ENCODE measurements at places on chromosomes 6 and 20.

DNA sequence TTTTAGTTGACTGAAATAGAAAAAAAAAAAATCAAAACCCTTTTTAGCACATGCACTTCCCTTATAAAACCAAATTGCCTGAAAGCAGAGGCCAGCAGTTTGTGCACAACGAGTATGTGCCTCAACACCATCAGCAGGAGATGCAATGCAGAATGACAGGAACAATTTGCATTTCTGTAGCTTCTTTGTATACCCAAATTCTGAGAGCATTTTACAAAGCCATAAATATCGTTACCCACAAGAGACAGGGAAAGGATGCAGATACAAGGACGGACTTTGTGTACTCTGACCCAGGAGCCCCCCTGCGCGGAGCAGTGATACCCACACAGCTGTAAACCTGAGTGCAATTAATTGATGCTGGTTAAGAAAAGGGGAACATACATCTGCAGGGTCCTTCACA is 285.6 kb downstream of the PRKN start:
- no peak for DNase-seq

DNA sequence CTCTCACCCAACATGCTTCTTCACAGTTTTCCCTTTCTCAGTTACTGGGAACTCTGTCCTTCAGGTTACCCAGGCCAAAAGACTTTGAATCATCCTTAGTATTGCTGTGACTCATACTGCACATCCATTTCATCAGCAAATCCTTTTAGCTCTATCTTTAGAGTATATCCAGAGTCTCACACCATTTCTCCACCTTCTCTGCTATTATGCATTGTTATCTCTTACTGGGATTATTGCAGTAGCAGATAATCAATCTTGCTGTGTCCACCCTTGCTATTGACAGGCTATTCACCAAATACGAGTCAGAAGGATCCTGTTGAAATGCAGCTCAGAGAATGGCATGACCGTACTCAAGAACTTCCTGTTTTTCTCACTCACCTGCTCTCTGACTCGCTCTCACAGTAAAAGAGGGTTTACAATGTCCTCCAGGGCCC is 57.3 kb downstream of the BCKDHB start:
- no peak for DNase-seq

GRCh38 chr20:49599746-49600113 is 31.8 kb upstream of the PTGIS start:
- DNase-seq = no peak

DNA sequence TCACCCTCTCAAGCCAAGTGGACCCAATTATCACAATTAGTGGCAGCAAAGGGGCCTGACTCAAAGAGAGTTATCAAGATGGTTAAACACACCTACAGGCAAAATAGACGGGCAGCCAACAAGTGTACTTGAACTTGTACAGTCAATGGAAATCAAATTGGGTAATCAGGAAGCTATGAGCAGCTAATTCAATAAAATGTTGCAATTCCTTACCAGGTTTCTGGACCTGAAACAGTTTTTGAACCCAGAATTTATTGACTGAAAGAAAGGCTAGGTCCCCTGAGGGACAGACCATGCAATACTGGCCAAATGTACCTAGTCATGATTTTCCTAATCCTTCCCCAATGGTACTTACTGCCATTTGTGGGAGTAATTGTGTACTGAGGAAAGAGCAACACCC is 679.8 kb downstream of the EPM2A start:
- DNase-seq = no peak

DNA sequence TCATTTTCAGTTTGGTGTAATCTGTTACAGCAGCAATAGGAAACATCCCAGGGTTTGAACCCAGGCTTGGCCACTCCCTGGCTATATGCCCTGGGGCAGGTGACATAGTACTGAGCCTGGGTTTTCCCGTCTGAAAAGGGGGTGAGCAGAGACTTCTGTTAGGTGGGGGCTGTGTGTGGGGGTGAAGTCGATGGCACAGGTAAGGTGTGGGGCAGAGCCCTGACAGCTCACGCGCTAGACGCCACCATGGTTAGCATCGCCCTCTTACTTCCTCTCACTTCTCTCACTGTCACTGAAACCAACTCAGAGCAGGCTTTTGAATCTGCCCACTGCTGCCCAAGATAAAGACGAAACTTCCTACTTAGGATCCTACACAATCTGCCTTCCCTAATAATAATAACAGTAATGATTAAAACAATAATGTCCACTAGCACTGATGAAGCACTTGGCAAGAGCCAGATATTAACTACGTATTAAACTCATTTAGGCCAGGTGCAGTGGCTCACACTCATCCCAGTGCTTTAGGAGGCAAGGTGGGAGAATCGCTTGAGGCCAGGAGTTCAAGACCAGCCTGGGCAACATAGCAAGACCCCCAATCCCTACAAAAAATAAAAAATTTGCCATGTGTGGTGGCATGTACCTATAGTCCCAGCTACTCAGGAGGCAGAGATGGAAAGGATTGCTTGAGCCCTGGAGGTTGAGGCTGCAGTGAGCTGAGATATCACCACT is 117.9 kb upstream of the PTPN1 start:
- DNase-seq = no peak

DNA sequence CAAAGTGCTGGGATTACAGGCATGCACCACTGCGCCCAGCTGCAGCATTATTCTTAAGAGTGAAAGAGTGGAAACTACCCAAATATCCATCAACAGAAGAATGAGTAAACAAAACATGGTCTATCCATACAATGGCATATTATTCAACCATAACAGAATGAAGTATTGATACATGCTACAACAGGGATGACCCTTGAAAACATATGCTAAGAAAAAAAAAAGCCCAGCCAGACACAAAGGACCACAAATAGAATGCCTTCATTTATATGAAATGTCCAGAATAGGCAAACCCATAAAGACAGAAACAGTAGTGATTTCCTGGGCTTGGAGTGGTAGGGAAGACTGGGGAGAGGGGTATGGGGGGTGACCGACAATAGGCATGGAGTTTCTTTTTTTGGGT is 7.1 kb downstream of the TUBB2B start:
- DNase-seq = no peak

GRCh38 chr6:92810913-92811312 is 608.4 kb downstream of the EPHA7 start:
- DNase-seq = no peak

DNA sequence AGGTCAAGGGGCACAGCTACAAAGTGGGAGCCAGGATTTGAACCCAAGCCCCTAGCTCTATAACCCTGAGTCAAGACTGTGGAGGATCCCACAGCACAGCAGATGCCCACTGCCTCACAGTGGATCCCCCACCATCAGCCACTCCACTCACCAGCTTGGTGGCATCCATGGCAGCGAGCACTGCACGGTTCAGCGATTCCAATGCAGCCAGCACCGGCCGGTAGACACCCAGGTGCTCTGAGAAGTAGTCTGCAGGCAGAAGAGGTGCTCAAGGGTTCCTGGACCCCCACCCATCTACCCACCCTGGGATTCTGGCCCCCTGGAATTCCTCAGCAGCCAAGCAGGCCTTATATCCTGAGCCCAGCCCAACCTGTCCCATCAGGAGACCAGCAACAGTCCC is 2.5 kb downstream of the ACTL10 start:
- DNase-seq = no peak

- DNase-seq = no peak
These were observed 32.6 kb upstream of the FUCA2 start for GRCh38 chr6:143544011-143544696.

- no peak for DNase-seq
These were observed 154.9 kb downstream of the FOXA2 start for GRCh38 chr20:22429175-22430153.

DNA sequence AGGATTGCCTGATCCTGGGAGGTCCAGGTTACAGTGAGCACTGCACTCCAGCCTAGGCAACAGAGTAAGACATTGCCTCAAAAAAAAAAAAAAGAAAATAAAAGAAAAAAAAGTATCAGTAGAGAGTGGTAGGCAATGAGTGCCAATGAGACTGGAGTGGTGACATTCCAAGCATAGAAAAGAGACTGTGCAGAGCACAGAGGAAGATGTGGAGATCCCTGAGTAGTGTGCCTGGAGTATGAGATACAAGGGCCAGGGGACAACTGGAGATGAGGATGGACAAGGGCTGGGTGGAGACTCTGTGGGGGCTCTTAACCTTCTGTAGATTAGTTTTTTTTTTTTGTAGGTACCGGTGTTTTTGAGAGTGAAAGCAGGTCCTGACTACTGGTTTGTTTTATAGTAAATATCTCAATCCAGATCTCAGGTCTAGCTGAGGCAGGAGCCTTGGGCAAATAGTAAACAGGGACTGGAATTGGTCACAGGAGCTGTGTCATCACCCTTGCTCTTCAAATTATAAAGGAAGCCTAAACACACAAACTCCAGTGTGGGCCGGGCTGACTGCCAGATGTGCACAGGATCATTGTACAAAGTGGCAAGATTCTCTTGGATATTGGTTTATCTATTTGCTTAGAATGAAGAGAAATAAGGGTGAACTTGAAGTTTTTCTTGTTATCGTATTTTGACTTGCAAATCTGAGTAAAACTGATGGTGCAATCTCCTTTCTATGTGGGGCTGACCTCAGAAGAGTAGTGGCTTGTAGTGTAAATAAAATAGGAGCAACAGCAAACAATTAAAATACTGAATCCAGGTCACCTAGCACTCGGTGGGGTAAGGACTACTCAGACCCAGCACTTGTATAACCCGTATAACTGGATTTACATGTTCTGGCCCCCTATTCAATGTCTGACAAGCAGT is 144.9 kb downstream of the SOX4 start:
- no peak for DNase-seq

- no peak for DNase-seq
These were observed 83.7 kb downstream of the SULF2 start for GRCh38 chr20:47701612-47702011.

GRCh38 chr6:33205191-33206026 is 954 bp downstream of the HSD17B8 start:
- no peak for DNase-seq

- no peak for DNase-seq
These were observed 46.2 kb upstream of the EEF1A1 start for GRCh38 chr6:73566954-73567591.

DNA sequence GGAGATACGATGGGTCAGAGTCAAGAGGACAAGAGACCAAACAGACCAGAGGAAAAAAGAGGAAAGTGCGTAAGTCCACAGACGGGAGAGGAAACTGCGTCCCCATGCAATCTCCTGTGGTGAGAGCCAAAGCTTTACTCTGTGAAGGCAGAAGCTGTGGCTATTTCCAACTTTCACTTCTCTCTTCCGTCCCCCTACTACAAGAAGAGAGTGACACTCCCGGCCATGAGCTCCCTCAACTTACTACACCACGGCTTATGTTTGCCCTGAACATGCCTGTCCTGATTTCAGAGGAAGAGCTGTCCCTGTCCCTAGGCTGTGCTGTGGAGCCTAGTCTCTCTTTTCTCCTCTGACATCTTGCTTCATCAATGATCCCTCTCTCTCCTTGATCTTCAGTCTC is 11.5 kb upstream of the SSR1 start:
- no peak for DNase-seq

DNA sequence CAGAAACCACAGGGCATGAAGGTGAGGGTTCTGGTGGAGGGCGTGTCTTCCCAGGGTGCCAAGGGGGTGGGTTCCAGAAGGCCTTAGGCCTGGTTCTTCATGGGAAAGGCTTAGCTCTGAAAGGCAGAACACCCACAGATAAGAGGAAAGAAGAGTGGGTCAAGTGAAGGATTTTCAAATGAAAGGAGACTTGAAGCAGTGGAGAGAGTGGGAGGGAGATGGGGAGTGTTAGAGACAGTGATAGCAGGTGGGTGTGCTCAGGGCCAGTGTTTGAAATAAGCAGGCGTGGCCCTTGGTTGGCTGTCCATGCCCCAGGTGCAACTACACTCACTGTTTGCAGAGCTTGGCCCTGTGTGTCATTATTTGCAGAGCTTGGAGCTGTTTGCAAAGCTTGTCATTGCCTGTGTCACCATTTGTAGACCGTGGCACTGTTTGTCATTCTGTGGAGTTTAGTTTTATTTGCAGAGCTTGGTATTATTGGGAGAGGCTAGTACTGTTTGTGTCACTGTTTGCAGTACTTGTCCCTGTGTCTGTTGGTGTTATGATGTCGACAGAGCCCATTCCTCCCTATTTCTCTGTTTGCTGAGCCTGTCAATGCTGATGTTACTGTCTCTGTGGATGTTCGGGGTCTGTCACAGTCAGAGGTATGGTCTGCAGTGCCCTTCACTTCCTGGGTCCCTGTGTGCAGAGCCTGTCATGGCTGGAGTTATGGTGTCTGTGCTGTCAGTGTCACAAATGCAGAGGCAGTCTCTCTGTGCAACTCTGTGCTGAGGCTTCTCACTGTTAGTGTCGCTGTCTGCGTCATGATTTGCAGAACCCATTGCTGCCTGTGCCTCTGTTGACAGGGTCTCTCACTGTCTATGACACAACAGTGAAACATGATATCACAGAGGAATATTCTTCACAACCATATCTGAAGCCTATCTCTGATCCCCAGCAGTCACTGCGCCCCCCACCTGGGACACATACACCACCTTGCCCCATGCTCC is 127.7 kb upstream of the LRFN2 start:
- DNase-seq = no peak

- DNase-seq = no peak
These were observed 41.9 kb upstream of the CALHM6 start for GRCh38 chr6:116419069-116419786.

- no peak for DNase-seq
These were observed 10.8 kb downstream of the CAGE1 start for GRCh38 chr6:7378740-7379139.

DNA sequence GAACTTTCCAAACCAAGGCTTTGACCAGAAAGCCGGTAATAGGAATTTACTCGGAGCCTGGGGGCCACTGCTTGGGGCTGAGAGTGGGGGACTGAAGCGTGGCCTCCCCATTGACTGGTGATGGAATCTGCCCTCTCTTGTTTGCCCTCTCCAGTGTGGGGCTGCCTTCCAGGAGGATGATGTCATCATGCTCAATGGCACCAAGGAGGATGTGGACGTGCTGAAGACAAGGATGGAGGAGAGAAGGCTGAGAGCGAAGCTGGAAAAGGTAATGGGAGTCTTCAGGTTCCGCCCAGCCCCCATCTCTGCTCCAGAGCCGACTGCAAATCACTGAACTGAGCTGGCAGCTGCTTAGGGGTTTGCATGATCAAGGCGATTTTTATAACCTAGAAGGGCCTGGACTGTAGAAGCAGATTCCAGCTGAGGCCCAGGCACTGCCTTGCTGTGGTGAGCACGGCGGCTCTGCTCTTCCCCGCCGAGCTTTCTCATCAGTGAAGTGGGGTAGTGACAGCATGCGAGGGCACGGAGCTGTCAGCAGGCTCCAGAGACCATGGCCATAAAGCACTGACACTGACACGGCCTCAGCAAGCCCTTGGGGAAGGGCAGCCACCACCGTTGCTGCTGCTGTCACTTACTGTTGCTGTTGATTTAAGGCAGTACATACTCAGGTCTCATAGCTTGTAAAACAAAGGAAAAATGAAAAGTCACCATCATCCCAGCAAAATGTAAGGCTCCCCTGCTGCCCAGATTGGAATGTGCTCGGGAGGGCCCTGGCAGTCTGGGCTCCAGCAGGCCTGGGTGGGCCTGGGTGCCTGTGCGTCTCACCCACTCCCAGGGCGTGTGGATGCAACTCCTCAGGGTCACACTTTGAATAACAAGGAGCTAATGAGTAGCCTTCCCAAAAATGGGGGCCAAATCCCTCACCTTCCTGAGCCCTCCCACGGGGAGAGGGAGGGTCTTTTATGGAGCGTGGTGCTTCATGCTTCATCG is 11.1 kb upstream of the FAM209A start:
- DNase-seq = no peak

- no peak for DNase-seq
These were observed 955.1 kb downstream of the KIF16B start for GRCh38 chr20:15618110-15618509.
